ENCODE measurements at places on chromosomes 13 and 19.

DNA sequence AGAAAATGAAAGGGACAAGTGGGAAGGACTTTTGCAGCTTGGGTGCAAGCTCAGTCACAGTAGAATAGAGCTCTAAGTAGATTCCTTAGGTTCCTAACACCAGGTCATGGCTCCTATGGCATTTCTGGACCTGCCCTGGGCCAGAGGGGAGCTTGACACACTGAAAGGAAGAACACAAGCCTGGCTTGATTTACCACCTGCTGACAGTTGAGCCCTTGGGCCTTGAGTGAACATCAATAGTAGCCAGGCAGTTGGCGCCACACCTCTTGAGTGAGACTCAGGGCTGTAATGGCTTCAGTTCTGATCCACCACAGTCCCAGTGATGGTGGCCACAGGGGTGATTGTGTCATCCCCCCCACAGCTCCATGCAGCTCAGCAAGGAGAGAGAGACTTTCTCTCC lies 221.9 kb upstream of the PCDH17 start:
- DNase-seq, result no peak

DNA sequence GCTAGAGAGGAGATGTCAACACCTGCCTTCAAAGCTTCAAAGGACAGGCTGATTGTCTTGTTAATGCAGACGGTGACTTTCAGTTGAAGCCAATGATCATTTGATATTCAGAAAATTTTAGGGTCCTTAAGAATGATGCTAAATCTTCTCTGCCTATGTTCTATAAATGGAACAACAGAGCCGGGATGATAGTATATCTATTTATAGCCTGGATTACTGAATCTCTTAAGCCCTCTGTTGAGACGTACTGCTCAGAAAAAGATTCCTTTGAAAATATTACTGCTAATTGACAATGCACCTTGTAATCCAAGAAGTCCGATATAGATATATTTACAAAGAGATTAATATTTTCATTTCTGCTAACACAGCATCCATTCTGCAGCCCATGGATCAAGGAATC lies 35.8 kb upstream of the LMO7 start:
- no peak for DNase-seq

GRCh38 chr19:28727480-28728159 lies 485.3 kb downstream of the UQCRFS1 start:
- no peak for DNase-seq

DNA sequence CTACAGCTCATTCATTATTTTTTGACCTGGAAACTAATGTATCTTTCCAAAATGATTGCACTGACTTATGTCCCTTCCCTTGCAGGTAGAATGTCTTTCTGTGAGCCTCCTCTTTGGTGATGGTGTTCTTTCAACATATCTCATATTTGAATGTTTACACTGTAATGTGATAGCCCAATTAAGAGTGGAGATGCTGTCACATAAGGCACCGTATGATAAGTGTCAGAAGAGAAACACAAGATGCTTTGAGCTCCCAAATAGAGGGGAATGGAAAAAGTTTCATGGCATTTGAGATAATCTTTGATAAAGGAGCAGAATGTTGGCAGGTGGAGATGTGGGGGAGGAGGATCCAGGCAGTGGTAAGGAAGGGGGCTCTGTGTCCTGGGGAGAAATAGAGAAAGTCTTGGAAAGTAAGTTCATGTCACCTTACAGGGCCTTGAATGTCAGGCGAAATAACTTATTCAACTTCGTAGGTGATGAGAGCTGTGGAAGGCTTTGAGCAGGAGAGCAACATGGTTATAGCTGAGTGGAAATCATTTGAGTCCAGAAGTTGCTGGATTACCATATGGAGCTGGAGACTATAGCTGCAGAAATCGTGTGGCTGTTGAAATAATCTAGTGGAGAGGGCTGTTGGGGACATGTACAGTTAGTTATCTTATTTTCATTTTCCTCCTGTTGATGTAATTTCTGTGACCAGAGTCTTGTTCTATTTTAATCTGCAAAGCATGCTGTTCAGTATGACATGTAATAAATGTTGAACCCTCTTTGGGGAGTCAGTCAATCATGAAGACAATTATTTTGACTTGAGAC lies 10.3 kb upstream of the RNF113B start:
- no peak for DNase-seq

- no peak for DNase-seq
These were observed 62.7 kb downstream of the F2RL3 start for GRCh38 chr19:16951529-16951928.

DNA sequence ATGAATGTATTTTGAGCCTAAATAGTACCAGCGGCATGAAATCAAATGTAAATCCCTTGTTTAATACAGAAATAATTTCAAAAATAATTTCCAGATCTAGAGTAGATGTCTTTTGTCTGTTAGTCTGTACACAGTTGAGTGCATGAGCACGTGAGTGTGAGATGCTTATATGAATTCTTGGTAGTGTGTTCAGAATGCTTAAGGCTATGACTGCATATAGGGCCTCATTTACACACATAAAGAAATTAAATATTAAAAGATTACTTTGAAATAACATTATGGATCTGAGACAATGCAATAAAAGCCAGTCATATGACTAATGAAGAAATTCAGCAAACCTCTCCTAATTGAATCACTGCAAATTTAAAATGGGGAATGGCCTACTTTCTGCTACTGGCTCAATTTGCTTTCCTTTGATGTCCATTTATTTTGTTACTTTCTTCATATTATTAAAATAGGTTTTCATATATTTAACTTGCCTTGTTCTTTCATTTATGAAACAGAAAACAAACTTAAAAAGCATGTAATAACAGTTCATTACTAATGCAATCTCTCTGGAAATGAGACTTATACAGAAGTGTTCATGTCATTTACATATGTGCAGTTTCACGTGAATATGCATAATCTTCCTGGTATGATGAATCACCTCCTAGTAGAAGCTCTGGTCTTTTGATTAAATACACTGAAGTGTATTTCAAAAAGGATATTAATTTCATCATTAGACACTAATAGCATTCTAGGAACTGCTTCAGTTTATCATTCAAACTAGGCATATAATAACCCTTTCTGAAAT lies 4.5 kb downstream of the AMER2 start:
- no peak for DNase-seq

DNA sequence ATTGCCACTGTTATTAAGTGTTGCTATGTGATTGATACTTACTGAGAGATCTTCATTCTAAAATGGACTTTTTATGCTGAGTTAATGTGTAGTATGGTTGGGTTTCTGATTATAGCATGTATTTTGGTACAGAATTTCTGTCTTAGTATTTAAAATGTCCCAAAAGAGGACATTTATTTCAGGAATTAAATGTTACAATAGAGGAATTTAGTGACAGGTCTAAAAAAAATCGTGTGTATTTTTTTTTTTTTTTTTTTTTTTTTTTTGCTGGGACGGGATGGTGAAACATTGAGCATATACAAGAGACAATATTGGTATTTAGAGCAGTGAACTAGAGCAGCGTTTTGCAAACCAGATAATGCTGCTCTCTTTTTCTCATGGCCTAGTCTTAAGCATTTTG lies 27.9 kb downstream of the URI1 start:
- DNase-seq, result no peak

DNA sequence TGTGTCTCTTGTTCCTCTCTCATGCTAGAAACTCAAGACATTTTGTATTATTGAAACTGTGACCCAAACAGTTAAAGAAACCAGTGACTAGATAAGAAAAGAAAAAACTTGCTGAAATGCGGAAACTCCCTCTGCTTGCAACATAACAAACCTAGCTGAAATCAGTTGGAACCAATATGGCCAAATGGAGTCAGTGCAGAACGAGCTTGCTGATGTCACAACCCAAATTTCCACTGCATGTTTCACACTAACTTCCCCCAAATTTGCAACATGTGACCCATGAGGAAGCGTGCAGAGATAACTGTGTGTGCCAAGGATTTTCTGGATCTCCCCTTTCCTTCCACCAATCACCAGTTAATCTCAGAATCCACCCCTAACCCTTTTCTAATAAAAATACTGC lies 208.0 kb downstream of the DLEU7 start:
- no peak for DNase-seq

- no peak for DNase-seq
These were observed 813.4 kb downstream of the SLITRK6 start for GRCh38 chr13:84985860-84986259.

DNA sequence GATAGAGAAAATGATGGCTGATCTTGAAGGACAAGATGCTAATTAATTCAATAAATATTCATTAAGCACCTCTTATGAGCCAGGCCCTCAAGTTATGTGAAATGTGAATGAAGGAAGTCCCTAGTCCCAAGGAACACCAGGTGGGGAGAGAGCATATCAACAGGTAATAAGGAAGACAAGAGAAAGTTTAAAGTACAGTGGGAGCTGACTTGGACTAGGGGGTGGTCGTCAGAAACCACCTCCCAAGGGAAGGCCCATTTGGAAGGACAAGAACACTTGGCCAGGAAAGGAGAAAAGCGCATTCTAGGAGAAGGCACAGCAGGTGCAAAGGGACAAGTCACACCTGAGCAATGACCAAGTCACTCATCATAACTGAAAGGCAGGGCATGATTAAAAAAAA lies 72.7 kb downstream of the DOCK9 start:
- no peak for DNase-seq

- no peak for DNase-seq
These were observed 361.6 kb downstream of the RBM26 start for GRCh38 chr13:79044415-79044814.

GRCh38 chr19:50461066-50461875 lies 15.0 kb upstream of the EMC10 start:
- DNase-seq, result peak; percentile 58

DNA sequence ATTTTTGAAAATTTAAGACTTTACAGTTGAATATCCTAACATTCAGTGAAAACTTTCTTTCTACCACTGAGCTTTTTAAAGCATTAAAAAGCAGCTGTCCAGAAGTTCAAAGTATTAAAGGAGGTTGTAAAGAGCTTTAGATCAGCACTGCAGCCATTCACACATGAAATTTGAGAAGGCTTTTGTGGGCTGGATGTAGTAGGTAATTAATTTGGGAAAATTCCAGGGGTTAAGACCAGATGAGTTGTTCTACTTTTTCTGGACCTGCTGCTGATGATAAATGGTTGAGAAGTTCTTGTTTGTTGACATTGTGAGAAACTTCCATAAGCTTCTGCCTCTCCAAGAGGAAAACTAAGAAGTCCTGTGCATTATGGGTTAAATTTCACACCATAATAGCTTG lies 1779.6 kb upstream of the PRR20A start:
- DNase-seq, result no peak

DNA sequence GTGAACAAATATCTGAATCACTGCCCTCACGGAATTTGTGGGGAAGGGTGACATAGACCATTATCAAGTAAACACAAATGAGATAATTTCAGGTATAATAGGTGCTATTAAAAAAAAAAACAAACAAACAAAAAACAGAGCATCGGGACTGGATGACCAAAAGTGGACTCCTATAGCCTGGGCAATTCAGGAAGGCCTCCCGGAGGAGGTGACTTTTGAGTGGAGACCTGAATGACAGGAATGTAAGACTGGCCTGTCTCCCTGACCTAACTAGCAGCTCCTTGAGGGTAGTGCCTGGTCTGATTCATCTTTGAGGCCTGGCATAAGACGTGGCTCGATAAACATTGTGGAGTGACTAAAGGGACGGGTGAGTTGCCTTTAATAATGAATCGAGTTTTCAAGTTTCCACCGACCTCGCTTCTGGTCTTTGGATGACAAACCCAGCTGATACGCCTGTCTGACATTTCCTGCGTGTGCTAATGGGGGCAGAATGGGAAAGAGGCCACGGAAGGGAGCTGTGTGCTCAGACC lies 6.8 kb downstream of the KLK10 start:
- no peak for DNase-seq

DNA sequence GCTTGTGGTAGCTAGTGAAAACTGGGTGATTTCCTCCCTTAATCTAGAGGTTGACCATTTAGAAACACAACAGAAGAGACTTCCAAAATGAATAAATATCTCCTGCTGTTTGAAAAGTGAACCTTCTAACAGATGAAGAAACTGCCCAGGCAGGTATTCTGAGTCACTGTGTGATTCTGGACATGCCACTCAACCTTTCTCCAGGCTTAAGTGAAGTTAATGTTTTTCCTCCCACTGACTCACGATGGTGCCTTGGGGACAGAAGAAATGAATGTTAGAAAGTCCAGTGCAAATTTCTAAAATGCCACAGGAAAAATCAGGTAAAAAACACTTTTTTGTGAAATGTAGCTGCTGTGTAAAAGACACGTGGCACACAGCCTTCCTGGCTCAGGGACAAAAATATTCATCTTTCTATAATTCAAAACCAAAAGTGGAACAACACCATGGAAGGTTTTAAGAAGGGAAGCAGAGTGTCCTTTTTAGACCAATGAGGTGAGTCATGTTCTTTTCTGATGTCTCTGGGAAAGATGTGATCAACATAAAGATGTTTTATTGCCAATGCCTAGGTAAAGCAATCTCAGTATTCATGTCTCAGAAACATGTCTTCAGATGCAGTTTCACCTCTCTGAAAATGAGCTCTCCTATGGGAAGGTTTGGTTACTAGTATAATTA lies 9.1 kb downstream of the UBE2L5 start:
- peak; percentile 7 for DNase-seq

GRCh38 chr13:38686577-38687245 lies at the start of gene FREM2:
Gene FREM2, plus strand, starts transcription at chr13:38687077. Its CDS starts 268 bp downstream, at chr13:38687345.
- peak; percentile 68 for DNase-seq

- DNase-seq, result no peak
These were observed 806 bp upstream of the ZNF837 start for GRCh38 chr19:58381460-58382212.

GRCh38 chr19:282501-282900 lies 8.7 kb downstream of the PLPP2 start:
- DNase-seq, result no peak

DNA sequence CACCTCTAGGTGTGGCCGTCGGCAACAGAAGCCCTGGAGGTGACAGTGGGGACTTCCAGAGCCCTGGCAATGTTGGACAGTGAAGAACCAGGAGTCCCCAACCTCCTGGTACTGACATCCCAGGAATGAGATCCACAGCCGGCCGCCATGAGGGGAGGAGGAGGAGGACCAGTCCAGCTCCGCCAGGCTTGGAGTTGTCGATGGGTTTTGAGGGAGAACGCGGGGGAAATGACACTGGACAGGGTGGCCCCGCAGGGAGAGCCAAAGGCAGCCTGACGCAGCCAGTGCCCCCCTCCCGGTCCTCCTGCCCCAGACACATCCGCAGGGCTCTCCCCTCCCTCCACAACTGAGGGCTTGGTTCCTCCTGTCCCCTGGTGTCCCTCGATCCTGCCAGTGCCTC lies 57.9 kb downstream of the SPACA7 start:
- no peak for DNase-seq

GRCh38 chr19:34226036-34226435 lies 28.3 kb upstream of the GARRE1 start:
- DNase-seq, result no peak

DNA sequence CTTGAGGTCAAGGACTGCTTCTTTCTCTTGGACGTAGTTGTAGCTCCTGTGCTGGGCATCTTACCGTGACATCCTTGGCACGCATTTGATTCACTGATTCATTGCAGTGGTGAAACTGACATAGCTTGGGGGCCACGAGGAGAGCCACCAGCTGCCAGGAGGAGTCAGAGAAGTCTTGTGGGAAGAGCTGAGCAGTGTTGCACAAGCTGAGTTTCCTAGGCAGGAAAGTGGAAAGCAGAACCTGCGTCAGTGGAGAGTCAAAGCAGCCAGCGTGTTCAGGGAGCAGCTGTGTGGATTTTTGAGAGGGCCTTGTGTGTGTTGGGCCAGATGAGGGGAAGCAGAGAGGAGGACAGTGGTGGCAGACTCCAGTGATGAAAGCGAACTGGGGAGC lies 5.3 kb upstream of the GPR183 start:
- DNase-seq, result no peak

- DNase-seq, result no peak
These were observed 52.4 kb upstream of the SOX21 start for GRCh38 chr13:94764576-94765321.
